ENCODE measurements at places on chromosomes 16 and 17.

- DNase-seq: no peak
Observed at GRCh38 chr16:66159987-66160386, 206.5 kb upstream of the CDH5 start.

DNA sequence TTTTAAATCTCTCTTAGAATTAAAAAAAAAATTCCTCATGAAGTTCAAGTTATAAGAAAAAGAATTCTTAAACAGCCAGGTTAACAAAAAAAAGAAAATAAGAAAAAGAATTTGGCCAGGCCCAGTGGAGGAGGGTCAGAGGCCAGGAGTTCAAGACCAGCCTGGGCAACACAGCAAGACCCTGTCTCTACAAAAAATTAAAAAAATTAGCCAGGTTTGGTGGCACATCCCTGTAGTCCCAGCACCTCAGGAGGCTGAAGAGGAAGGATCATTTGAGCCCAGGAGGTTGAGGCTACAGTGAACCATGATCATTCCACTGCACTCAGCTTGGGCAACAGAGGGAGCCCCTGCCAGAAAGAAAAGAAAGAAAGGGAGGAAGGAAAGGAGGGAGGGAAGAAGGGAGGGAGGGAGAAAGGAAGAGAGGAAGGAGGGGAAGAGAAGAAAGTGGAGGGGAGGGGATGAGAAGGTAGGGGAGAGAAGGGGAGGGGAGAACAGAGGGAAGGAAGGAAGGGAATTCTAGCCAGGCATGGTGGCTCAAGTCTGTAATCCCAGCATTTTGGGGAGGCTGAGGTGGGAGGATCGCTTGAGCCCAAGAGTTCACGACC, 30.9 kb downstream of the COG1 start:
- DNase-seq: no peak

- DNase-seq: peak; percentile 22
Observed at GRCh38 chr17:36657763-36658490, 56.5 kb downstream of the MRM1 start.

GRCh38 chr17:78957128-78957527, 22.6 kb downstream of the LGALS3BP start:
- no peak for DNase-seq

DNA sequence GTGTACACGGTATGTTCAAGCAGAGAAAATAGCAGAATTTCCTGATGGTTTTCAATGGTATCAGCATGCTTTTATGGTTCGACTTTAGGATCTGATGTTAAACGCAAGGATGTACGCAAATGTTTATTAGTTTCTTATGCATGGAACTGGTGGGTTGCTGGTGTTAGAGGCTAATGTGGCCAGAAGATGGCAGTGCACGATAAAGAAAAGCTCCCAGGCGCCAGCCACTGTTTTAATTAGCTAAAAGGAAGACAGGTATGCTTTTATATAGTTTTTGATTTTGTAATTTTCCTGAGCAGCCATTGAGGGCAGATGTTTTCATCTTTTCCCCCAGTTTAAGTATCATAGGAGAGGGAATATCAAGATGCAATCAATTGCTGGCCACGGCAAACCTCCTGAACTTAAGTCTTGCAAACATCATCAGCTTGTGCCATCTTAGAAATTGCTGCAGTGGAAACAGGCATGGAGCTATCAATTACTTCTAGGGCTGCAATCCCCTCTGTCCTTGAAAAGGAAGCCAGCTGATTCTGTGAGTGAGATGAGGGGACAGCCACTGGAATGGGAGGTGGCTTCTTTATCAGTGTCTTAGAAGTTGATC, 648.5 kb upstream of the RBFOX1 start:
- peak; percentile 8 for DNase-seq

- no peak for DNase-seq
Observed at GRCh38 chr16:88773812-88774291, 11.2 kb downstream of the PIEZO1 start.

DNA sequence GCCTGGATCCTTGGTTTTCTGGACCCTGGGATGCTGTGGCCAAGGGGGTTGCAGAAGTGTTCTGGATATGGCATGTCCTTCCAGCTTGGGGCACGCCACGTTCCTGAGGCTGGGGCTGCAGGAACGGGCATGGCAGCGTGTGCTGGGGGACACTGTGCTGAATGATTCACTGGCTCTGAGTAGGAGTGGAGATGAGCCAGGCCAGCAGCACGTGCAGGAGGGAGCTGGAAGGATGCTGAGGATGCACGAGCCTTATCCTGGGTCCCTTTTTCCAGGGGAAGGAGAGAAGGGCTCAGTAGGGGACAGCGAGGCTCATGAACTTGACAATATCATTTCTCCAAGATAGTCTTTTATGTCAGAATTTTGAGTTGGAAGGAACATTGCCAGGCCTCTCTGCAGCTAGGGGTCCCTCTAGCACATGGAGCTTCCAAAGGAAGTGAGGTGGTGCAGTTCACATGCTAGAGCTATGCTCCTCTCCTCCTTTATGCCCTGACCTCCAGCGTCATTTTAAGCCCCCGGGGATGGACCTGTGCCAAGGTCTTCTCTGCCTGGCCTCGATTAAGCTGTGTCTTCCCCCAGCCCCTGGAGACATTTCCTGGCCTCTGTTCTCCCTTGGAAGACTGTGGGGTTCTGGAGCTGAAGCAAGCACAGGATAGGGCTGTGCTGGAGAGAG, 125.9 kb downstream of the OR1D5 start:
- no peak for DNase-seq

DNA sequence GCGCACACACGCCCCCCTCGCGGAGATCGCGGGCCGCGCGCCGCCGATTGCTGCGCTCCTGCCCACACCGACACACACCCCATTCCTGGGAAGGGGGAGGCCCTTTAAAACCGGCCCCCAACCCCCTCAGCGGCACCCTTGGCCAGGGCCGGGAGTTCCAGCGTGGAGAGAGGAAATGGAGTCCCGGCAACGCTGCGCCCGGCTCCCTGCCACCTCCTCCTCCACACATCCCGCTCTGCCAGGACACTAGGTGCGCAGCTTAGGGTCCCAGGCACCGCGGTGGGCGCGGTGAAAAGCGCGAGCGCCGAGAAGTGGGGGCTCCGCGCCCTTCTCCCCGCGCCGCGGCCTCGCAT, 397 bp downstream of the CDC42EP4 start:
- no peak for DNase-seq

DNA sequence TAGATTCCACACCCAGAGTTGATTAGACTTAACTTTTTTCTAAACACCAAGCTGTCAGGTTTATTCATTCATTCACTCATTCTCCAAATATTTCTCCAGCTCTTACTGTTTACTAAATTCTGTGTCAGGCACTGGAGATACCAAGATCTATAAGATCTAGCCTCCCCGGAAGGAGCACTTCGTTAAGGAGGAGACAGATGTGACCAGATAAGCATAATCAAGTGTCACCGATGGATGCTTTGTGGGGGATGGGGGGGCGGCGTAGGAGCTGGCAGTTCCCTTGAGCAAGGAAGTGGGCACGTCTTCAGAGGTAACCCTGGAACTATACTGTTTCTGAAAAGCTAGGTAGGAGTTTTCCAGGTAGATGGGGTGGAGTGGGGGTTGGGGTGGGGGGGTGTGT, 3.8 kb upstream of the RPL26 start:
- no peak for DNase-seq

GRCh38 chr16:81790277-81790676, 11.2 kb downstream of the PLCG2 start:
- DNase-seq: no peak

GRCh38 chr17:5200360-5200759, 8.7 kb upstream of the ZNF594 start:
- no peak for DNase-seq

- DNase-seq: peak; percentile 86
Observed at GRCh38 chr17:17440010-17440843, 36.6 kb upstream of the MED9 start.

DNA sequence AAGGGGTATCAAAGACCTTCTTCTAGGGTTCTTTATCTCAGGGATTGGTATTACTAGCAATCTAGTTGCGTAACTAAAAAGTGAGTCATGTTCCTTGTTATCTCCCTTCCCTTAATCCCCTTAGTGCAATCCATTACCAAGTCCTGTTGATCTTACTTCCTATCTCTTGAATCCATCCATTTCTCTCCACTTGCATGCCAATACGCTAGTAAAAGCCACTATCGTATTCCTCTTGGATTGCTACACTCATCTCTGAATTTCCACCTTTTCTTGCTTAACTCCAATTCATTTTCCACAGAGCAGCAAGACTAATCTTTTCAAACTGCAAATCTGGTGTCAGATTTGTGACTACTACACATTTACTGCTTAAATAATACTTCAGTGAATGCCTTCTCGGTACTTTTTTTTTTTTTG, 1.8 kb upstream of the ADAT1 start:
- DNase-seq: no peak

DNA sequence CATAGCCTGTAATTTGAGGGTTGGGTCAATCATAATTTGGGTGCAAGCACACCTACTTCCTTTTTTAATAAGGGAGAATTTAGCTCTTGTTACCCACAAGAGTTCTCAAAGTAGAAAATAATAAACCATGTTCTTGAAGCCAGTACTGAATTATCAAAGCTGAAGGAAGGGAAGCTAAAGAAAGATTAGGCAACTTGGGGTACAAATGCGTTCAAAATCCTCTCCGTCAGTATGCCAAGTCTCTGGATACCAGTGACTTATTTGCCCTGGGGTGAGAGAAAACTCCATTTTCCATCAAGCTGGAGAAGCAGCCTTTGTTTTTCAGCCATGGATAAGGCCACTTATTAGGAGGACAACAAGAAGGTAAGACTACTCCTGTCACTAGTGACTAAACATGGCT, 23.5 kb upstream of the DHRS13 start:
- DNase-seq: no peak

DNA sequence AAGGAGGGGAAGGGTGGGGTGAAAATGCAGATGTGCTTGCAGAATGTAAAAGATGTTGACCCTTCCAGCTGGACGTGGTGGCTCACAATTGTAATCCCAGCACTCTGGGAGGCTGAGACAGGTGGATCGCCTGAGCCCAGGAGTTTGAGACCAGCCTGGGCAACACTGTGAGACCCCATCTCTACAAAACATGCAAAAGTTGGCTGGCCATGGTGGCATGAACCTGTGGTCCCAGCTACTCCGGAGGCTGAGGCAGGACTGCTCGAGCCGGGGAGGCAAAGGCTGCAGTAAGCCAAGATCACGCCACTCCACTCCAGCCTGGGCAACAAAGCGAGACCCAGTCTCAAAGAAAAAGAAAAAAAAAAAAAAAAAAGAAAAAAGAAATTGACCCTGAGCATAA, 17.8 kb downstream of the ATP1B2 start:
- no peak for DNase-seq

- DNase-seq: no peak
Observed at GRCh38 chr17:38611070-38611786, 5.5 kb upstream of the SRCIN1 start.

- no peak for DNase-seq
Observed at GRCh38 chr17:65959630-65960029, 232.3 kb downstream of the CEP112 start.

- no peak for DNase-seq
Observed at GRCh38 chr16:83933885-83934683, 19.0 kb upstream of the OSGIN1 start.

GRCh38 chr16:30903002-30903401, 6.6 kb downstream of the CTF1 start:
- peak; percentile 24 for DNase-seq

GRCh38 chr17:38898812-38899348, 26.5 kb upstream of the LASP1NB start:
- DNase-seq: peak; percentile 88

DNA sequence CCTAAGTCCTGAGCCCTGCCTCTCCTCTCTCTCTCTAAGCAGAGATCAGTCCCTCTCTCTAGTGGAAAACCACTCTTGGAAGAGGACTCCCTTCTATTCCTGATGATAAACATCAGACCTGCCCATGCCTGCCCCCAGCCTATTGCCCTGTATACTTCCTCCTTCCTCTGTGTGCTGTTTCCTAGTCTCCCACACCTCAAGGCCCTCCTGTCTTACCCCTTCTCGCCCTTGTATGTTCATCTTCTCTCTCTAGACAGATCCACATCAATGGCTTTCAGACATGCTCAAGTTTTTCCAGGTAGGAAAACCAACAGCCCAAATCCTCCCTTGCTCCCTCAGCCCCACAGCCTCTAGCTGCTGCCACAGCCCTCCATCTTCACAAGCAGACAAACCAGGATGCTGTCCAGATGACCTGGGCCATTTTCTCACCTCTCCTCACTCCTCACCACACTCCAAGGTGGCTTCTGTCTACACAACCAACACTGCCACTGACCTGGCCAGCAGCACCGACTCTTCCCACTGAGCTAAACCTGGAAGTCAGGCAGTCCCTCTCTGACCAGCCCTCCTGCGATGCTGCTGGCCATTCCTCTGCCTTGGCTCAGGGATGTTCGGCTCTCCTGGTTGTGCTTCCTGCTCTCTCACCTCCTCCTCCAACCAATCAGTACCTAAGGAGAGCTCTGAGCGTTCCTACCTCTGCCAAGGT, 36.3 kb downstream of the MARF1 start:
- DNase-seq: no peak

DNA sequence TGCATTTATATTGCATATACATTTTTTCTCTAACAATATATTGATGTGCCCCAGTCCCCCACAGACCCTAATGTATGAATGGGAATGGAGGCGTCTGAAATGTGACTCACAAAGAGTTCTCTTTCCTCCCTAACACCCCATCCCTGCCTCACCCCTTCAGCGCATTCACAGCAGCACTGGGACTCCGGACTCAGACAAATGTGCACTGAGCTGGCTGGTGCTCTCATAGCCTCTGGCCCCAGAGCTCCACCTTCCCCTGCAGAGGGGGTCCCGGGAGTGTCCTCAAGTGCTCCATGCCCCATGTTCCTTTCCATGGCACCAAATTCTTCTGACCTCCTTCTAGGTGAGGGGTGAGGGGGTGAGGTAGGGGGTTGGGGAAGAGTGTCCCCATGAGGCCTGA, 20.6 kb downstream of the NPTX1 start:
- DNase-seq: no peak

DNA sequence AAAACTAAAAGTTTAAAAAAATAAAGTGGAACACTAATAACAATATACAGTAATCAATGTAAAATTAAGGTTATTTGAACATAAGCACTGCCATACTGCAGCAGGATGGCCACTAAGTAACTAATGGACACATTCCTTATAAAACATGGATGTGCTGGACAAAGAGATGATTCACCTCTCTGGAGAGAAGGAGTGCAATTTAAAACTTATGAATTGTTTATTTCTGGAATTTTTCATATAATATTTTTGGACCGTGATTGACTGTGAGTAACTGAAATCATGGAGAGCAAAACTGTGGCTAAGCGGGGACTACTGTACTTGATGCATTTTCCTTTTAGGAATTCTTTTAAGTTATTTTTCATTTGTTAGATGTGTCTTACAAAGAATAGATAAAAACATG, 21.8 kb downstream of the CBFB start:
- no peak for DNase-seq

GRCh38 chr16:88658714-88659113, 4.2 kb downstream of the MVD start:
- DNase-seq: no peak

All from activated CD4-positive, alpha-beta T cell treated with anti-CD3 and anti-CD28 coated beads, Interleukin-2, amount 50 U/mL, for 48 hours (primary cell).